ENCODE measurements at places on chromosomes 16 and 17.

- DNase-seq, result no peak
These were observed 162.9 kb downstream of the COPRS start for GRCh38 chr17:31696184-31696602.

GRCh38 chr17:72512649-72513556, 392.1 kb downstream of the SOX9 start:
- DNase-seq, result no peak

- no peak for DNase-seq
These were observed 154.8 kb downstream of the SLC39A11 start for GRCh38 chr17:72937707-72938106.

GRCh38 chr17:16472539-16472938, 19.5 kb downstream of the LRRC75A start:
- no peak for DNase-seq

- no peak for DNase-seq
These were observed 2.8 kb upstream of the PMFBP1 start for GRCh38 chr16:72174726-72175125.

- DNase-seq, result no peak
These were observed 858 bp upstream of the SMARCE1 start for GRCh38 chr17:40648384-40648968.

DNA sequence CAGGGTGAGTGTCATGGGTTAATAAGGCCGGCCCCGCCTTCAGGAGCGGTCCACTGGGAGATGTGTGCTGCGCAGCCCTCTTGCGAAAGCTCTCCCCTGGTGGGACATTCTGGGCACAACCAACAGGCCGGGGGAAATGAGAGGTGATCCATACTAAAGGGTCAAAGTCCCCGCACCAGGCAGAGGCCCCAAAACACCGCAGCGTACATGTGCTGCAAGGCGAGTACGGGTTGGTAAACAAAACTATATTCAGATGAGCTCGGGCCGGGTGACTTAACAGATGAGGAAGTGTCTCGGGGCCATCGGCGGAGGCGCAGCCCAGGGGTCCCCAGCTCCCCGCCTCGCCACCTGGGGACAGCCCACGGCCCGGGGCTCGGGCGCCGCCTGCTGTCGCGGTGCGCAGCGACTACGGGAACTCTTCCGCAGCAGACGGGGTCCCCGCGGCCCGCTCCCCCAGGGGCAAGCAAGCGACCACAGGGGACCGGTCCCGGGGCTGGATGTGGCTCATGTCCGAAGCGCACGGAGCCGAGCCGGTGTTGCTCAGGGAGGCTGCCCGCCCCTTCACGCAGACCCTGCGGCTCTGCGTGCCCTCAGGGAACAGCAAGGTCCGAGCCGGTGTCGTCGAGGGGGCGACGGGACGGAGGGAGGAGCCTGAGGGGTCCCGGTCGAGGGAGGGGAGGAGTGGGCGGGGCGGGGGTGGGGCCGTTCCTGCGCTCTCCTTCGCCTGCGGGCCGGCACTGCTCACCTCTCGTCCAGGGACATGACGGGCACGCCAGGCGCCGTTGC, at the start of gene RAB37:
Gene RAB37 (plus strand): TSS at position 744 of the 786 bp plus-strand sequence. CDS start 17 bp downstream, at position 761.
- DNase-seq, result peak; percentile 62

- DNase-seq, result peak; percentile 51
These were observed at the start of gene STAT5B for GRCh38 chr17:42276359-42276608. Gene STAT5B, minus strand, starts transcription at chr17:42276391. Its CDS starts 44,264 bp downstream, at chr17:42232127.

DNA sequence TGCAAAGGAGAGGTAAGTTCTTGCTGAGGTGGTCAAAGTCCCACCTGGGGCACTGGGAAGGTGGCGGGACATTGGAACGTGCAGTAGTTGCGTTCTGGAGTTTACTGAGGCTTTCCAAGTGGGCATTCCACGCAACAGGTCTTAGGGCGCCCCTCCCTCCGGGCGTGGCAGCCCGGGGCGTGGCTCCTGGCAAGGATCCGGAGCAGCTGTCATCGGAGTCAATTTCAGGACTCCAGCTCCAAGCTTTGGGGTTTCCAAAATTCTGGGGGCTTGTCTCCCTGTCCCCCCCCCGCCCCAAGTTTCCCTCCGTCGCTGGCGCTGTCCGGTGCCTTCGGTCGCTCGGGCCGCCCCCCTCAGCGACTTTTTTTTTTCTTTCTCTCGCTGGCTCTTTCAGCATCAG, 43.1 kb upstream of the AMZ2 start:
- no peak for DNase-seq

DNA sequence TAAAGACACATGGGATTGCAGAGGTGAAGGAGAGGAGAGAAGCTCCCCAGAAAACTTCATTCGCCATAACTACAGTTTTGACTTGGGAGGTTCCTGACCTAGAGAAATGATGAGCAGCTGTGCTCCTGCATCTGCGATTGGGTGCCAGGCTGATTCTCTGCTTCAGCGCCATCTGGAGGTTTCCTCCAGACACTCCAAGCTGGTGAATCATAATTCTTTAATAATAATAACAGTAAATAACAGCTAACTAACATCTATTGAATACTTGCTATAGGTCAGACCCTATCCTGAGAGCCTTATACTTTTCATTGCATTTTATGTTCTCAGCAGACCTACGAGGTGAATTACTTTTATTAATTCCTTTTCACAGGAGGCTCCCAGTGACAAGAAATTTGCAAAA, 575.8 kb downstream of the TOX3 start:
- DNase-seq, result no peak

GRCh38 chr17:71849783-71850768, 270.7 kb upstream of the SOX9 start:
- DNase-seq, result no peak

GRCh38 chr17:31068291-31068690, 26.5 kb upstream of the NF1 start:
- peak; percentile 20 for DNase-seq

- no peak for DNase-seq
These were observed 3.8 kb downstream of the CRYM start for GRCh38 chr16:21274172-21274726.

DNA sequence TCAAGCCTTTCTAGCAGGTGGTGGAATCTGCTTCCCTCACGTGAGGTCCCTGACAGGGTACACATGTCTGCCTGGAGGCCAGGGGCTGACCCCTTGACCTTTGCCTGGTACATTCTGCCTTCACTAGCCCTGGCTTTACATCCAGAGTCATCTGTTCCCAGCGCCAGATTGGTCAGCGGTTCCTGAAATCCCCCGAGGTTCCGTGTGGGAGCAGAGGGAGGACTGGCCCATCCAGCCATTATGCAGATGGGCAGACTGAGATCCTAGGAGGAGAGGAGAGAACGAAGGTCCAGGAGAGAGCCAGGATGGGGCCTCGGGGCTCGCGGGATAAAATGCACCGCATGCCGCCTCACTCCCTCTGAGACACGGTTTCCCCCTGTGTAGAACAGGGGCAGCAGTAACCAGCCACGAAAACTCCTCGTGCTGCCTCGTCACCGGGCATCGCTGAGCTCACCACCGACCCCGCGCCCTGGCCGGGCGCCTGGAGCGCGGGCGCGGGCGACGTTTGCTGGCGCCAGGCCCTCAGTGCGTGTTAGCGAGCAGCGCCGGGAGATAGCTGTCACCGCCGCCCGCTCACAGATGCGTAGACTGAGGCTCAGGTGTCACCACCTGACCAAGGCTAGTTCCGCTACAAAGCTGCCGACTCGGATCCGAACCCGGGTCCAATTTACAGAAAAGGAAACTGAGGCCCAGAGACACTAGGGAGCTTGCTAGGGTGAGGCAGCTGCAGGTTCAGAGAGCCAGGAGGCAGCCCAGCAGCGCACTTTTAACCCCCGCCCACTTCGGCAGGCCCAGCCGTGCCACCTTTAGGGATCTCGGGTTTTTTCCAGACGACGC, 811 bp upstream of the MAP2K3 start:
- no peak for DNase-seq
